ENCODE measurements at places on chromosomes 3 and 15. TPM values are rescaled to one million over a fixed set of nuclear protein-coding genes. Genes with fewer than 3 reads are reported as not detected.

Gene CRYGS
- total RNA-seq = 1.8 TPM

Gene IQCF5
- not detected for total RNA-seq

Gene PP2D1
- total RNA-seq = not detected

Gene BDH1
- 61.4 TPM for total RNA-seq

Gene CSTA
- total RNA-seq = 2.0 TPM

Gene CDHR4
- not detected for total RNA-seq

Gene ARID3B
- 2.7 TPM for total RNA-seq

Gene LSG1
- total RNA-seq = 21.3 TPM

Gene SLC24A5
- not detected for total RNA-seq

Gene SLC9A9
- total RNA-seq = 3.6 TPM

Gene SLC22A14
- total RNA-seq = 0.24 TPM

Gene IL12A
- 0.51 TPM for total RNA-seq

Gene TEX9
- 2.0 TPM for total RNA-seq

Gene TRAT1
- total RNA-seq = 0.30 TPM

Gene ASB14
- 5.8 TPM for total RNA-seq

Gene P2RY1
- total RNA-seq = 4.8 TPM

Gene MRPL3
- 47.7 TPM for total RNA-seq

Gene CTXN2
- total RNA-seq = not detected

Gene JAGN1
- total RNA-seq = 17.3 TPM

Gene SCN11A
- total RNA-seq = 0.05 TPM

Gene AP2M1
- total RNA-seq = 317 TPM

Gene ERC2
- total RNA-seq = 6.2 TPM

Gene TTLL13
- 0.16 TPM for total RNA-seq

Gene XYLB
- total RNA-seq = 0.46 TPM

Gene CHRNA3
- total RNA-seq = 0.65 TPM

Gene AGTR1
- 0.67 TPM for total RNA-seq

Gene ITPKA
- 1.0 TPM for total RNA-seq

Gene KIF7
- total RNA-seq = 5.8 TPM

Gene RCCD1
- total RNA-seq = 10.8 TPM

Gene GUCA1C
- 0.81 TPM for total RNA-seq

Gene UCN2
- 0.48 TPM for total RNA-seq

Gene WNT7A
- total RNA-seq = not detected

Gene IL20RB
- total RNA-seq = 0.70 TPM

Gene SLC51A
- total RNA-seq = 0.51 TPM

Gene FETUB
- not detected for total RNA-seq

Gene RTP1
- total RNA-seq = not detected

Gene LRRIQ4
- total RNA-seq = not detected

Data from cardiac septum (tissue), 1 donor.